AG04449 (cell line): ENCODE measurements at places on chromosomes 7 and 10.

GRCh38 chr7:101733713-101734475 lies 83.5 kb upstream of the CUX1 start:
- no peak for DNase-seq

- no peak for DNase-seq
These were observed 20.9 kb upstream of the FAM20C start for GRCh38 chr7:171364-171904.

- no peak for DNase-seq
These were observed 14.1 kb downstream of the AKR1E2 start for GRCh38 chr10:4840151-4840550.

- no peak for DNase-seq
These were observed 562.9 kb upstream of the TPK1 start for GRCh38 chr7:145398758-145399157.

DNA sequence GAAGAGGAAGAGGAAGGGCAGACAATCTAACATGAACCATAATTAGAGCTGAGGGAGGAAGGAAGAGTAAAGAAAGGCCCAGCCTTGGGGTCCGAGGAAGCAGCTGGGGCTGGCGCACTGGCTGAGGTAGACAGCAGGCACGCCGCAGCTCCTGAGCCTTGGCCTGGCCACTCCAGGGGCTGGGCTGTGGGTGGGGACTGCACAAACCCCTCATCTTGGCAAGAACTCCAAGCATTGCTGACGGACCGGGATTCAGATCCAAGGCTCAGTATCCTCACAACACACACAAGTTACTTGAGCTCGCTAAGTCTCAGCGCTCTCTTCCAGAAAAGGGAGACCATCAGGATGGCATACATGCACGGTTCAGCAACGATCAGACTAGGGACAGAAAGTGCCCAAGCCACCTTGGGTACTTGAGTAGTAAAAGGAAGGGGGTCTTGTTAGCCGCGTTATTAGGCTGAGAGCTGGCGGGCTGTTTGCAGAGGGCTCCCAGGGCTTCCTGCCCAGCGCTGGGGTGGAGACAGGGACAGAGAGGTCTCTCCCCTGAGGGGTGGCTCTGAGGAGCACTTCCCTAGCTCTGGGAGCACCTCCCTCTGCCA lies 4.5 kb downstream of the TNS3 start:
- DNase-seq: no peak

DNA sequence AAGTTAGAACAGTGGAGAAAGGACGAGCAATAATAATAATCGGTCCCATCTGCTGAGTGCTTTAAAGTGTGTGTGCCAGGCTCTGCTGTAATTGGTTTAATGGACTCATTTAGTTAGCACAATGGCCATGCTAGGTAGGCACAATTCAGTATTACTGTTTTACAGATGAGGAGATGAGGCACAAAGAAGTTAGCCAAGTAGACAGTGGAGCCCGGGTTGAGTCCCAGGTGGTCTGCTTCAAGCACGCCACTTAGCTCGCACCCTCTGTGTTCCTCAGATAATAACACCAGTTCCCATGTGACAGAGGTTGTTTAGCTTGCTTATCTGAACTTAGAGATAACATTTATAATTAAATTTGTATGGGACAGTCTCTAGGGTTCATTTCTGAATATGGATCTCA lies 101.6 kb upstream of the GJD4 start:
- DNase-seq: no peak

GRCh38 chr10:128859738-128860386 lies 607.2 kb upstream of the MGMT start:
- DNase-seq: no peak

DNA sequence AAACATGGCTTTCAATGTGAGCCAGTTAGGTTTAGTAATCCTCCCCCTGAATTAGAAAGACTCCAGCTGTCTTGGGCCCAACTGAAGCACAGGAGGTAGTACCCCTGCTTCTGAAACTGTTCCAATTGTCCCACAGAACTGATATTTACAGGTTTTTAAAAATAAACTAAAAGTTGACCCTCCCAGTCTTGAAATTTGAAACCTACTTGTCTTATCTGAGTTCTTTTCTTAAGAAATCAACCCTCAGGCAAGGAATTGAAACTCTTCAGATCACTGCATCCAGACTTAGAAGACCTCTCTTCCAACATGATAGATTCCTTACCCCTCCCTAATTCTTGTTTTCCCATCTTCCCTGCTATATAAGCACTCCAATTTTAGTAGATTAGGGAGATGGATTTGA lies 13.3 kb upstream of the ARHGAP21 start:
- no peak for DNase-seq

DNA sequence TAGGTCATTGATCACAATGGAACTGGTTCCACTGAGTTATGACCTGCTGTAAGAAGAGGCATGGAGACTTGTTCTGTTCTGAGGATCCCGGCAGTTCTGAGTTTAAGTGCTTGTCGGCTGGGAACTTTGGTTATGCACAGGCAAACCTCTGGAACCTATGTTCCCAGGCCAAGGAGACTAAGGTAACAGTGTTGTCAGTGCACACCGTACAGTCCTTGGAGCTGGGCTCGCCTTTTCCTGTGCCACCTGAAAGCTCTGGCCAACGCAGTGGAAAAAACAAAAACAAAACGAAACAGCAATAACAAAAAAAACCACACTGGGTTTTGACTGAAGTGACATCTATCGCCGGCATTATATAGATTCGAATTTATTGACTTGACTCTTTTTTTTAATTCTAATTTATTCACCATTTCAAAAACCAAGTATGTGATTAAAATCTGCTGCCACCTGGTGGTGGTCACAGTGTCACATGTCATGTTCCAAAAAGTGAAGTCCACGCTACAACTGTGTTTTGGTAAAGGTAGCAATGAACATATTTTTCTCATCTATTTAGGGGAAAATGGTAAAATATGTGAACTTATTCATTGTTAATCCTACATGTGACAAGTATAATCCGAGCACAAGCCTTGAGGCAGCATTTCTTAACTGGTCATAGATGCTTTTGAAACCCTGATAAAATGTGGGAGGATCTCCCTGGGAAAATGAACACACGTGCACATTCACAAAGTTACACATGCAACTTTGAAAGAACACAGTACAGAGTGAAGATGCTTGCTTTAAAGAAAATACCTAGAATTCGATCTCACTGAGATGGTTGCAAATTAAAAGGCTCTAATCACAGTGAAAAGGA lies 113.8 kb upstream of the PPP2R2D start:
- DNase-seq: no peak
